ENCODE measurements at places on chromosomes 3 and 15.

DNA sequence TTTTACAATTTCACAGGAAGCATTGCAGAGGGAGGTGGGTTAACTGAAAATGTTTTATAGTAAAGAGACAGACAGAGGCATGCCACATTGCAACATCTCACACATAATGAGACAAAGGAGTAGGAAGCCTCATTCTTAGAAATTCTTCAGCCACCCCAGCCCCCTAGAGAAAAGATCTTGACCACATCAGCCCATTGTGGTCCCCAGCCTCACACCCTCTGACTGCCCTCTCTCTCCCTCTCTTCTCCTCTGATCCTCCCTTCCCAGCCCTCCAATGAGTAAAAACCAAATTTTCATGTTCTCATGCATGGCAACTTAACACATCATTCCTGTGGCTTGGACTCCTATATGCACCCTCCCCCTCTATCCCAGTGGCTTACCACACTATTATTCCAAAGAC is 174.1 kb downstream of the UACA start:
- no peak for DNase-seq

GRCh38 chr3:111227216-111227615 is 155.6 kb downstream of the NECTIN3 start:
- DNase-seq = no peak

DNA sequence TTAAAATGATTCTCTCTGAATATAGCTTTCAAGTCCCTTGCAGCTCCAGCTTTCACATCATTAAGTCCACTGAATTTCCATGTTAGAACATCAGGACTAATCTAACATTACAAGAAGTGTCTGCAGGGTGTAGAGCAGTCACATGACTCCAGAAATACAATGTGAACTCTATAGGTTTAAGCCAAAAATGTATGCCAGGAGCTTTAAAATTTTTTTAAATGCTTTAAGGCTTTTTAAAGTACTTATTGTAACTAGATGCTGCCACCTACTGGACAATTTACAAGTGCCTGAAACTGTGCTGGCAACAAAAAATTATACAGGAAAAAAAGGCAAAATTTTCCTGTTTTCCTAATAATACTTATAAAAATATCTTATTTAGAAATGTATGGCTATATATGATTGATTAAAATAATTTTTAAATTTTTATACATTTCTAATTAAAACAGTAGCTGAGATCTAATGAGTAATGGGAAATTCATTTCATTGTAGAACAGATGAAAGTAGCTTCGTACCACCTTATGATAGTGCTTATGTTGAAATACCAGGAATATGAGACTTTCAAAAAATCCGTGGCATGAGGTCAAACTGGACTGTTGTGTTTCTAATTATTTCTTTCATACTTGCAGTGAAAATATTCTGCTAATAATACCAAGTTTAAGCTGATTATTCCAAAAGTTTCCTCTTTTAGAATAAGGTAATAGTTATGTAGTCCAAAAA is 25.7 kb downstream of the FSIP1 start:
- DNase-seq = no peak

GRCh38 chr3:99425930-99426329 is 212.5 kb upstream of the COL8A1 start:
- no peak for DNase-seq

- no peak for DNase-seq
Observed at GRCh38 chr15:59618406-59618805, 6.8 kb downstream of the GCNT3 start.

DNA sequence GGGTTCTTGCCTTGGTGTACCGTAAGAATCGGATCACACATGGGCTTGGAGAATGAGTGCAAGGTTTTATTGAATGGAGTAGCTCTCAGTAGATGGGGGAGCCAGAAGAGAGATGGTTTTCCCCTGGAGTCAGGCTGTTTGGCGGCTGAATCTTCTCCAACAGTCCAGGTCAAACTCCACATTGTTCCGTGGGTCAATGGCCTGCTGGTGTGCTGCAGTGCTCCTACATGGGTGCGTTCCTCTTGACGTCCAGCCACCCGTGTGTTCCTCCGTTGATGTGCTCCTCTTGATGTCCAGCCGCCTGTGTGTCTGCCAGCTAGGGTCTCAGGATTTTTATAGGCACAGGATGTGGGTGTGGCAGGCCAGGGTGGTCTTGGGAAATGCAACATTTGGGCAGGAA is 69.3 kb upstream of the AGBL1 start:
- no peak for DNase-seq

DNA sequence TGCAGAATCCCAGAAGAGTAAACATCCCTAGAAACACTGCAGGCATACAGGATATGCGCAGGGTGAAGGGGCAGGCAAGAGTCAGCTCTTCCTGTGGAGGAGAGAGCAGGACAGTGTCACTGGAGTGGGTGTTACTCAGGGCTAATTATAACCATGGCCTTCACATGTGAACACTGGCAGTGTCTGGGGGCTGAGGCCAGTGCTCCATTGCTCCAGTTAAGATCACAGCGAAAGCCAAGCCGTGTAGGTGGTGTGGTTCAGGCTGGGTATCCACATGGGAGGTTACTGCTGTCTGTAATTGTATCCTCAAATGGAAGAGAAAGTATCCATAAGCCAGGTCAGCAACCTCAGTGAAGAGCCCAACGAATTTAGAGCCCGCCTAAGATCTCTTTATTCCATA is 84.6 kb downstream of the MESD start:
- DNase-seq = no peak

DNA sequence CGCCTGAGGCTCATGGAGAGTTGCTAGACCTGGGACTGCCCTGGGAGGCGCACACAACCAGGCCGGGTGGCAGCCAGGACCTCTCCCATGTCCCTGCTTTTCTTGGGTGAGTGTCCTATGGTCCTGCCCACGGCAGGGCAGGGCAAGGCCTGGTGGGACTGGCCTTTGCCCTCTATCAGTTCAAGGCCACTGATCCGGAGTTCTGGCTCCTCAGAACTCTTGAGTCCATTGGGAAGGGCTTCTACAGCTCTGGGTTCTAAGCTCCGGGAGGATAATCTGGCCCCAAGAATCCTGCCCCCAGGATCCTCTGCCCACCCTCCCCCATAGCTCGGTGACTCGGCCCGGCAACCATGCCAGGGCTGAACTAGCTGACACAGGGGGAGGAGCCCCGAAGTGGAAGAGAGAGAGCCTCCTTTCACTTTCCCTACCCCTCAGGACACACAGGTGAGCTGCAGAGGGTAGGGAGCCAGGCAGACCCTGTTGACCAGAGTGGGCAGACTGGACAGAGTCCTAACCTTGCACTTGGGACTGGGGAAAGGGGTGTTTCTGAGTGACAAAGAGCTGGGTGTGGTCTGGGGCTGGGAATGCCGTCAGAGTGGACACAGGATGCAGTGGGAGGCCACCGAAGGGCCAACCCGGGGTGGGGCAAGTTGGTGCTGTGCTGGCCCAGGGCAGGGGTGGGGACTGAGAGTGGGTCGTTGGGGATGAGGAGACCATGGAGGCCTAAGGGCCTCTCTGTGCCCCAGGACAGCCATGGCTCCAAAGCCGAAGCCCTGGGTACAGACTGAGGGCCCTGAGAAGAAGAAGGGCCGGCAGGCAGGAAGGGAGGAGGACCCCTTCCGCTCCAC is 664 bp downstream of the PARP3 start:
- peak; percentile 28 for DNase-seq

DNA sequence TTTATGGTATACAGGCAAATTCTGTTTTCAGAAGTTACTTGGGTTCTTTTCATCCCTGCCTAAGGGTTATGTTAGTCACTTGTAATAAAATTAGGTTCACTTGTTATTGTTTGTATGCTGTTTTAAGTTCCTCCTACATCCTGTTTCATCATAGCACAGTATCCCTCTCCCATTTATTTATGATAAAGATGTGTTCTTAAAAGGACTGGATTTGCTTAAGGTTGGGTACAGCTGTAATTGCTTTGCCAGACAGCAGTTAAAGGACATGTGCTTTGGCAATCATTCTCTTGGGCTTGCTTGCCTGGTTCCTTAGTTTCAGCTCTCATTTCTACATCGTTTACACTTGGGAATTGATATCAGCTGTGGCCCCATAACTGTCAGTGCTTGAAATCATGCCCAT is 11.7 kb downstream of the ATP2C1 start:
- no peak for DNase-seq

- DNase-seq = no peak
Observed at GRCh38 chr3:158165730-158166129, 55.8 kb downstream of the RSRC1 start.

- DNase-seq = no peak
Observed at GRCh38 chr15:69881302-69881670, 216.4 kb downstream of the TLE3 start.

GRCh38 chr3:170397685-170398084 is 21.0 kb upstream of the CLDN11 start:
- DNase-seq = no peak

- no peak for DNase-seq
Observed at GRCh38 chr15:52856286-52856685, 66.2 kb upstream of the ONECUT1 start.

GRCh38 chr3:8994226-8994625 is 31.0 kb upstream of the RAD18 start:
- no peak for DNase-seq

DNA sequence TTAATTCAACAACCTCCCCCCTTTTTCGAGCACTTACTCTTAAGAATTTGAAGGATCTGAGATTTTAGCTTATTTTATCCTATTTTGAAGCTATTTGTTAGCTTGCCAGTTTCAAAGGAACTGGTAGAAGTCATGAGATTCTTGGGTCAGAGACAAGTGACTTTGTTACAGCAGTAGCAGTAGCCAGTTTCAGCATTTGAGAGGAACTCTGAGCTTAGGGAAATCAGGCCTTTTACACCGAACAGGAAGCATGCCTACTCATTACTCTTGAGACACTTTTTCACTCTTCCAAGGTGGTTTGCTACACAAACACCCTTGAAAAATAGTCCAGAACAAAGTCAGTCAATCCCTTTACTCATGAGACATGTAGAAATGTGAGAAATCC is 24.5 kb upstream of the TM4SF1 start:
- no peak for DNase-seq

GRCh38 chr3:63940389-63940757 is 28.2 kb upstream of the SCAANT1 start:
- no peak for DNase-seq

- DNase-seq = no peak
Observed at GRCh38 chr15:39878406-39878785, 41.7 kb downstream of the GPR176 start.

DNA sequence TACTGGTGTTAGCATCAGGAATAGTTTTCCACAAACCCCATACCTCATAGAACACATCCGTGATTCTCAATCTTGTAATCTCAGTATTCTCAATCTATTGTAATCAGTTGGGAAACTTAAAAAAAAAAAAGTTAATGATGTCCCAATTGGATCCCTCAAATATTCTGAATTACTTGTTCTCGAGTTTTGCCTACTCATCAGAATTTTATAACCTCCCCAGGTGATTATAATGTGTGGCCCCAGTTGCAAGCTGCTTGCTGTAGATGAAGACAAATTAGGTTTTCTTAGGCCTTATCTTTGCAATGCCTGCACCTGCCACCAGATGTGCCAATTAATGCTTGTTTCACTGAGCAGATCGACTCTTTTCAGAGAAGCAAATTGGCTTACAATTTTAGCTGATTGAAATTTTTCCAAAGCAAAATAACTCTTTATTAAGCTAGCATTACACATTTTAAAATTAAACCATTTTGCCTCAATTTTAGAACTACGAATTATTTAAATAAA is 19.0 kb upstream of the DIPK2A start:
- no peak for DNase-seq

DNA sequence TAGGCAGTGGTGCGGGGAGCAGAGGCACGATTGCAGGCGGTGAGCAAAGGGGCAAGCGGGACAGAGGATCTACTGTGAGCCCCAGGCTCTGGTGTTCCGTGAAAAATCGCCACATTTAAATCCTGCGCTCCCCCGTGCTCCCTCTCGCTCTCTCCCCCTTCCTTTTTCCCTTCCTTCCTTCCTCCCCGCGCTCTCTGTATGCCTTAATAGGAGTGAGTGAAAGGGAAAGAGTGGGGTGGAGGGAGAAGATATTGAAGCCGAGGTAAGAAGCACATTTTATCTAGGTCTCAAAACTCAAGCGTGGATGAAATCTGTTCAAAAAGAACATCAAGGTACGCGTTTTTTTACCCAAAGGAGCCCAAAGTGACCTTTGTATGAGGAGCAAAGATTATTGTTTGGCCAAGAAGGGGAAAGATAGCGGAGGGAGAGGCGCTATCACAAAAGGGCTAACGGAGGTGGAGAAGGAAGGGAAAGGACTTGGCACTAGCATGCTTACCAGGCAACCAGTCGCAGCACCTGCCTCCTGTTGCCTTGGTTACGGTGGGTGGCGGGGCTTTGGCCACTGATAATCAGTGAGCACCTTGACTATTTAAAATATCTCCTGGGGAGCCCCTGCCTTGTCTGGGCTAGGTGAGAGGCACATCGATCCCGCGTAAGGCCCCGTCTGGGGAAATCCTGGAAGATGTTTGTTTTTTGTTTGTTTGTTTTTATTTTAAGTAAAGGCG is 14.9 kb upstream of the AEN start:
- DNase-seq = no peak

DNA sequence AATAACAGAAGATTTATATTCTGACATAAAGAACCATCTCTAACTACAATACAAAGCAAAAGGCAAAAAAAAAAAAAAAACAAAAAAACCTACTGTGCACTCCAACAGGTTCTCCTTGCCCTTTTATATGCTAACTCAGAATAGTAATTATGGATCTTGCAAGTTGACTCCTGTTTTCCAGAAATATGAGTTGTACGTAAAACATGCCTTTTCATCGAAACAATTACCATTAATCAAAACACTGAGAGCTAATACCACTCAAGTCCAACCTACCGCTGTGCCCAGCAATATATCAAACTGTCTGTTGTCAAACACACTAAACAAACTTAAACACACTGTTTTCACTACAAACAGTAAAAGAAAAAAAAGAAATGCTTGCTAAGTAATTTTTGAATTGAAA is 389.8 kb downstream of the TBC1D5 start:
- DNase-seq = no peak

DNA sequence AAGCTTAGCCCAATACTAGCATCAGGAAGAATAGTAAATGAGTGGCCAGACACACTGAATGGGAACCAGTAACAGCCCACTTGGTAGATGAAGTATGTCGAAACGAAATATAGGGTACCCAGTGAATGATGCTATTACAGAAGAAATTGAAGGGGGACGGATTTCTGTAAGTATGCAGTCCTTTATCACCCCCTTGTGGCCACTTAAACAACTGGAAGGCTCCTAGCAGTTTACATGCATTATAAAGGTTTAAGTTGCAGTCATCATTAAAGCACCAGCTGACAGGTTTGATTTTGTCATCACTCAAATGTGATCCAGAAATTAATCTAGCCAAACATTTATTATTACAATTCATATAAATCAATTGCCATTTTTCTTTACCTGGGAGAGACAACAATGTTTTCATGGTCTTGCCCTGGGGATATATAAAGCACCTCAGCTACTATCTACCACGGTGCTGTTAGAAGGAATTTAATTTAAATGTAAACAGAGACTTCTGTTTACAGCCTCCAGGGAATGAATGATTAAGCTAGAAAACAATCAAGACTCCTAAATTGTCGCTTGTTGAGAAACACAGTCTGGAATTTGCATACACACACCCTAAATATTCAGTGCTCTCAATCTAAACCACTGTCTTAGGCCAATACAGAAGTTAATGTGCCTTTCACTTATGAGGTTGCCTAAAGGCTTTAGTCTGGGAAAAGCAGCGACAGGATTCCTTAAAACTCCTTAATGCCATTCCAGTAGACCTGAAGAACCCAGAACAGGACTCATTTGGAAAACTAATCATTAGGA is 7.8 kb downstream of the EIF1B start:
- no peak for DNase-seq

- DNase-seq = no peak
Observed at GRCh38 chr15:30770759-30771158, 133.0 kb upstream of the FAN1 start.
